ENCODE measurements at places on chromosomes 3 and 15. TPM values are rescaled to one million over a fixed set of nuclear protein-coding genes. Genes with fewer than 3 reads are reported as not detected.

Gene KLF15
- total RNA-seq = 1.6 TPM

- no peak for DNase-seq
Observed at GRCh38 chr15:82393671-82394070, 35.9 kb upstream of the GOLGA6L9 start.

Gene CHRD
- 2.6 TPM for total RNA-seq

Gene CCR8
- not detected for total RNA-seq

All from left colon (tissue), 2 donors.